NCI-H460 (cell line): ENCODE measurements at places on chromosomes 7 and 10.

- DNase-seq = peak; percentile 60
These were observed 61.4 kb upstream of the PPP1R3C start for GRCh38 chr10:91694170-91694794.

- no peak for DNase-seq
These were observed 196.0 kb upstream of the IMMP2L start for GRCh38 chr7:111758332-111758731.

DNA sequence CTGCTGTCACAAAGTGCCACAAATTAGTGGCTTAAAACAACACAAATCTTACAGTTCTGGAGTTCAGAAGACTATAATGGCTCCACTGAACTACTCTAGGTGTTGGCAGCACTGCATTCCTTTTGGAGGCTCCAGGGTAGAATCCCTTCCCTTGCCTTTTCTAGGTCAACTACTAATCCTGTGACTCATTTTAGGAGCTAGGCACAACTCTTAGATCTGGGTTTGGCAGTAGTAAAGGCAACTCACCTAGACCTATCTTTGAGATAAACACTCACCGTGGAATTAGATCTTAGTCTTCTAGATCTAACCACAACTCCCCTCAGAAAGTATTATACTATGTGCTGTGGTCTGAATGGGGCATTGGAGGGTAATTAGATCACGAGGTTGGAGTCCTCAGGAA is 60.4 kb downstream of the ANKIB1 start:
- no peak for DNase-seq

DNA sequence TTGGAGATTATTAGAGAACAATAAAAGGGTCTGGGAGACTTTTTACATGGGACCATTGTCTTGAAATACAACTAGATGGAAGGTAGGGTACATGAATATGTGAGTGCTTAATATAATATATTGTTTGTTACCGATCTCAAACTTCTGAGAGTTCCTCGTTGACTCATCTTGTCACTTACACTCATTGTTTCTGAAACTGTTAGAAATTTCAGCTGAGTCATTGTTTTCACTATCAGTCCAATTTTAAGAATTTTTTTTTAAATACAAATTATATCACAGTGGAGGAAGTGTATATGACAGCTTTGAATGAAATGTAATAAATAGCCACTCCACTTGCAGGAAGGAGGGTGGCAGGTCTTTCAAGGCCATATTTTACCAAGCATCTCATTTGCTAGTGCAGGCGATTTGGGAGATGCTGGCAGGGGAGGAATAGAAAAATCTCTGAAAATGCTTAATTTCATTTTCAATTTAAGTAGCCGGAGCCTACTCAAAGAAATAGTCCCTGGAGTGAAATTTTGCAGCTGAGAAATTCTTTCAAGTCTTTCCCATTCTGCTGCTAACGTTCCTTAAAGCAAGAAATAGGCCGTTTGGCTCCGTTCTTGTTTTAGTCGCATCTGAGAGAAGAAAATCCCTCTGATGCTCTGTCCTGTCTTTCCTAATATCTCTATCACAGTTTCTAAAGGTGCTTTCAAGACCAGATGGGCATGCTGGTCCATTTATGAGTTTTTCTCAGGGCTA is 1404.2 kb upstream of the CELF2 start:
- DNase-seq = no peak

DNA sequence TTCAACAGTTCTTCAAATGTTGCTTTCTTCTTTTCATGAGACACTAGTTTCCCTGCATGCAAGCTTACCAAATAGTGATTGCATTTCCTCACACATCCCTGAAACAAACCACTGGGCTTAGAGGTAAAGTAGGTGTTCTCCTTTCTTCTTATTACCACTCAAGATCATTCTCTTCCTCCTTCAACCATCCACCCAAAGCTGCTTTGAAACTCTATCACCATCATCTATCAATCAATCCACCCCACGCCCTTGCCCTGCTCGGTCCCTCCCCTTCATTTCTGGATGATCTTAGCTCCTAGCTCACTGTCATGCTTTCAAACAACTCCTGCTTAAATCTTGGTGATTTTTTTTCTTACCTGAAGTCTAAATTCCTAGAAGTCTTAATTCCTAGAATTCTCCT is 18.9 kb downstream of the HYCC1 start:
- no peak for DNase-seq

DNA sequence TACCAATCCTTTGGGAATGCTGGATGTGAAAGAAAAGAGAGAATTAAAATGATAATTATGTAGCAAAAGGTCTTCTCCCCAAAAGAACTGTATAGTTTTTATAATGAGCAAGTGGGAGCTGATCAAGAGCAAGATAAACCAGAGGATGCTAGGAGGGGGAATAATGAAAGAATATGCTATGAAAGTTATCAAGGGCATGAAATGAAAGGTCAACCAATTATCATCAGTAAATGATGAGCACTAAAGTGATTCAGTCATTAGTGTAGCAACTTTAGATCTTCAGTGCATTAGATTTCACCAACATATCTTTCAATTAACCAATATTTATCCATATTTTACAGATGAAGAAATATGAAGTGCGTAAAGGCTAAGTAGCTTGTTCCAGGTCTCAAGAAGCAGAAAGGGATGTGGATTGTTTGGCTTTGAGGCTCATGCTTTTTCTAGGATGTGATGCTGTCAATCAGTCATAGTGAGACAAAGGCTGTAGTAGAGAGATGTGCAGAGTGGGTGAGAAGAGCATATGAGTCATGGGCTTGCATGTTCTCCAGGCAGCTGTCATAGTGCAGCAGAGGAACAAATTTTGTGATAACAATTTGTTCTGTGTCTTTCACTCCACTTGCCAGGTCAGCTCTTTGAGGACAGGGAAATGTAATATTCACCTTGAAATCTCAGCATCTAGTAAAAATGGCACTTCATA is 5.7 kb upstream of the OR2F2 start:
- DNase-seq = no peak

DNA sequence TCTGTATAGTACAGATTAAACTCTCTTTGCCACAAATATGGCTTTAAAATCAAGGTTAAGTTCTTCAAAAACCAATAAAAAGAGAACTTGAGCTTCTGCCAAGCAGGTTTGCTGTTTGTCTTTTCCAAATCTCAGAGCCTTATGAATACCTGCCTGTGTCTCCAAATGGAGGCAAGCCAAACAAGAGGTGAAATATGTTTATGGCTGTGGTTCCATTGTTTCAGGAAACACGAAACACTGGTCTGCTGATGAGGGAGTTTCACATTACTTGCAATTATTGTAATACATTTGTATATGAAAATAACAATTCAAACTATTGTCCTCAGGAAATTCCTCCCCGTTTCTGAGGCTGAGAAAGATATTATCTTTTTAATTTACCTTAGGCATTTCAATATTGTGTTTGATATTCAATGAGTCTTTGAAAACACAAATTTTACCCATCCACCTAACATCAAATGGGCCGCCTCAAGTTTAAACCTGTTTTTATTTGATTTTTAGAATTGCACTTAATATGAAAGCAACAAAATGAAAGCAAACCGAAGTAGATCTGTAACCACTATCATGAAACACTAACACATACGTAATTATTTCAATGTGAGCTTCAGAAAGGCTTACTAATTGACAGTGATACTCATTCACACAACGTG is 359.3 kb downstream of the HGF start:
- DNase-seq = no peak

GRCh38 chr7:22476824-22477223 is 23.2 kb downstream of the STEAP1B start:
- no peak for DNase-seq

GRCh38 chr10:32139223-32140073 is 83.2 kb upstream of the KIF5B start:
- DNase-seq = peak; percentile 78

- no peak for DNase-seq
These were observed 18.8 kb upstream of the ANKRD1 start for GRCh38 chr10:90939648-90940047.

- no peak for DNase-seq
These were observed 54.2 kb downstream of the FOXP2 start for GRCh38 chr7:114468844-114469243.

GRCh38 chr10:59272061-59272460 is 90.3 kb downstream of the FAM13C start:
- DNase-seq = no peak

GRCh38 chr10:44924261-44925040 is 13.3 kb downstream of the TMEM72 start:
- no peak for DNase-seq

- DNase-seq = no peak
These were observed 67.8 kb downstream of the RAMP3 start for GRCh38 chr7:45225311-45225947.

GRCh38 chr10:83541046-83541445 is 598.3 kb upstream of the GHITM start:
- DNase-seq = no peak

- no peak for DNase-seq
These were observed 72.5 kb downstream of the EXOC6 start for GRCh38 chr10:92920866-92921265.

DNA sequence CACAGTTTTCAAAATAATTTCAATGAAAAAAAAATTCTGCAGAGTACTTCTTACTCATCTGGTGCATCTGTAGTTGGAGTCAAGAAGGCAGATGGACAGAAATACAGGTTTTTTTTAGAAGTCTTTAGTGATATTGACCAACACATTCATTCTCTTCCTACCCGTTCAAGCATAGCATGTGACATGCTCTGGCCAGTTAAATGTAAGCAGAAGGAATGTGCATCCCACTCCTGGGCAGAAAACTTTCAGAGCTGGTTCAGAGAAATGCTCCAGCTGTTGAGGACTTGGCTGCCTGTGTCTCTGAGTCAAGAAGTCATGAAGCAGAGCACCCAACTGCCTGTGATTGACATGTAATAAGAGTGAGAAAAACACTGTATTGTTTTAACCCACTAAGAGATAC is 665.3 kb upstream of the IGFBP3 start:
- DNase-seq = no peak

DNA sequence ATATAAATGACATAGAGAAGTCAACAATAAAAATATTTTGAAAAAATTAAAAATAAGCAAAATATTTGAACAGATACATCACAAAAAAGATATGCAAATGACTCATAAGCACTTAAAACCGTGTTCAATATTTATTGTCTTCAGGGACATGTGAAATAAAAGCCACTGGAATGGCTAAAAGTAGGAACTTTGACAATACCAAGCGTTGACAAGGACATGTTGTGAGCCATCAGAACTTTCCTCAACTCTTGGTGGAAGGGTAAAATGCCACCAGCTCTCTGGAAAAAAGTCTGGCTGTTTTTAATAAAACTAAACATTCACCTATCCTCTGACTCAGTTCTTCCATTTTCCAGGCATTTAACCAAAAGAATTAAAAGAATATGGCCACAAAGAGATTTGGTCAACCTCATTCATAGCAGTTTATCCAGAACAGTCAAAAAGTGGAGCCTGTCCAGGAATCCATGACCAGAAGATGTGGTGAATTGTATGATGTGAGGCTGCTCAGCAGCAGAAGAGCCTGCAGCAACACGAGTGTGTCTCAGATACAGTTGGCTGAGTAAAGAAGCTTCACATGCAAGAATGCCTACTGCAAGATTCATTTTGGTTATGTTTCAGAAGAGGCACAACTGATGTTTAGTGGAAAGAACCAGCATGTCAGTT is 7.1 kb upstream of the KLF6 start:
- no peak for DNase-seq

GRCh38 chr10:72851509-72851908 is 42.0 kb upstream of the OIT3 start:
- DNase-seq = no peak

- no peak for DNase-seq
These were observed 18.6 kb downstream of the C7orf33 start for GRCh38 chr7:148609045-148609725.

- no peak for DNase-seq
These were observed 298.9 kb downstream of the WDR37 start for GRCh38 chr10:1354809-1355710.

- DNase-seq = no peak
These were observed 3.3 kb downstream of the MRPS33 start for GRCh38 chr7:141011443-141011842.

- DNase-seq = no peak
These were observed 21.3 kb upstream of the LIPM start for GRCh38 chr10:88781206-88781605.

- DNase-seq = no peak
These were observed 377.6 kb downstream of the MDFIC start for GRCh38 chr7:115299397-115300037.

- peak; percentile 77 for DNase-seq
These were observed 2.2 kb downstream of the GSAP start for GRCh38 chr7:77413861-77414424.

DNA sequence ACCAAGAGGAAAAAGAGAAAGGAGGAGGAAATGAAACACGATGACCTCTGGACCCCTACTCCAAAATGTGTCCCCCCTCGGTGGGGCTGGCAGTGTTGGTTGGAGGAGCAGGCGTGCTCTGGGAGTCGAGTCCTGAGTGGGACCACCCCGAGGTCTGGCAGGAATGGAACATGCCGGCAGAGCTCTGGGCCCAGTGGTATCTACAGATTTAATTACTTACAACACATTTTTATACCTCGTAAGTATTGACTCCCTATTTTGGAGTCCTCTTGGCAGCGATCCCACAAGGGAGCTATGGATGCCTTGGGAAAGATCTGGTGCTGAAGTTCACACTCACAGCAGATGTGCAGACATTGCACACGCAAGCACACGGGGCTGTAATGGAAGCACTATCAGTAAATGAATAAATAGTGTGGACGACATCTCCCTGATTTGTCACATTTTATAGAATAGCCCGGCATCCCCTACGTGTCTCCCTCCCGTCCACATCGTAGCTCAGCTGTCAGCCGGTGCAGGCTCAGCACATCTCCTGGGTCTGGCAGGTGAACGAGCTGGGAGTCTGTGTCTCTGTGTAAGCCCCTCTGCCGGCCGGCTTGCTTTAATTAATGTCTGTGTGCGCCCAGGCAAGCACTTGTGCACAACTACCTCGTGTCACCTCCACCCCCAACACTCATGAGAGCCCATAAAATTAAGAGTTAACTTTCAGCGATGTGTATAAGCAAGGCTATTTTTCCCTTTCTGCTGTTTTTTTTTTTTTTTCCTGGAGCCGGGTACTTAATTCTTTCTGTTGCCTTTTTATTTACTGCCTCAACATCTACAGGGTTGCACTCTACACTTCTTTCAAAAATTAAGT is 603.2 kb downstream of the LRMDA start:
- DNase-seq = no peak

GRCh38 chr10:2980791-2981360 is 86.5 kb upstream of the PFKP start:
- no peak for DNase-seq

GRCh38 chr10:12179606-12180170 is 16.0 kb downstream of the NUDT5 start:
- DNase-seq = no peak
